Renal cortical epithelial cell (primary cell): ENCODE measurements at places on chromosomes 4 and X. TPM values are rescaled to one million over a fixed set of nuclear protein-coding genes. Genes with fewer than 3 reads are reported as not detected.
A peak's percentile ranks its signal among the peaks of the same experiment; 100 is the strongest.

- no peak for DNase-seq
These were observed 13.4 kb upstream of the P2RY10 start for GRCh38 chrX:78931814-78932213.

Gene ADAM29
- total RNA-seq, result not detected in 2 replicates

DNA sequence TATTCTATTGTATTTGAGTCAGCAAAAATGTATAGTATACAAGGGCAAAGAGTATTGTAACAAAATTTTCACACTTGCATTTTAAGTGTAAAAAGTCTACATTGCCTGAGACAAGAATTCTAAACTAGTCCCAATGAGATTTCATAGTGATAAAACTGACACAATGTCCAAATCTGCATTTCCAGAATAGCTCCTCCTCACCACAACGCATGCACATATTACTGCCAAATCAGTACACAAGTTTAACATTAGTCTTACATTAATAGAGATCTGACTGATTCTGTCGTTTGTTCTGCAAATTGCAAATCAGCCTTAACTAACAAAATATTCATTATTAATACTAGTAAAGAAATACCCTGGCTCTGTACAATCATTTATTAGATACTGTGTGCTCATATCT, 222.2 kb upstream of the NEIL3 start:
- DNase-seq, result no peak

- DNase-seq, result no peak
These were observed 60.0 kb upstream of the NKX1-1 start for GRCh38 chr4:1466034-1466862.

GRCh38 chrX:112935029-112935428, 94.4 kb upstream of the AMOT start:
- no peak for DNase-seq

DNA sequence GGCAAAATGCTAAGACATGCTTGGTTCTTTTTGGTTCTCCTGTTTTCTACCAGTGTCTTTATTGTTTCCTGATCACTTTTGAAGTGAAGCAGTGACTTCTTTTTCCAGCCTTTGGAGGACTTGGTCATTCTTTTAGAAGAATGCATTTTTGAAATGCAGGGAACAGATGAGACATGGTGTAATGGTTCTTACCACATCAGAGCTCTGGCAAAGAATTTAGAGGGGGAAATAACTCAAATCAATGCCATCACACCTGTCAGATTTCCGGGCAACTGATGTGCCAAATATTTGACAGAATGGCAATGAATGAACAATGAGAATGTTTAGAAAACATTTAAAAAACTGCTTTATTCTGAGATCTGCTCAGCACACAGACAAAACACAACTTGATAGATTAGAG, 519.6 kb downstream of the IQCM start:
- DNase-seq, result peak; percentile 77

DNA sequence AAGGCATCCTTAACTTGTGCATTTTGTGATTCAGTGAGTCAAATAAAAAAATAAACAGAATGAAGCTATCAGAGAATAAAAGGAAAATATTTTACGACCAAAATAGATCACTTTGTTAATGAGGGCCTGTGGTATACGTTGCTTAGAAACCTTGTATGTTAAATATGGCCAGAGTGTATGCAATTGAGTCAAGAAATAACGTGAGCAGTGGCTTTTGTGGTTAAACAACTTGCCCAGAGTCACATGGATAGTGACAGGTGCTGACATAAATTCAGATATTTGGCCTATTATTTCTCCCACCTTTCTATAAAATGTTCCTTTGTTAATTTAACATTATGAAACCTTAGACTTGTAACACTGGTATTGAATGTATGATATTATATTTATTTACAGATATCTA, 393.4 kb downstream of the PABPC4L start:
- no peak for DNase-seq

Gene OTUD5
- 37.2 and 61.6 TPM in 2 replicates for total RNA-seq

DNA sequence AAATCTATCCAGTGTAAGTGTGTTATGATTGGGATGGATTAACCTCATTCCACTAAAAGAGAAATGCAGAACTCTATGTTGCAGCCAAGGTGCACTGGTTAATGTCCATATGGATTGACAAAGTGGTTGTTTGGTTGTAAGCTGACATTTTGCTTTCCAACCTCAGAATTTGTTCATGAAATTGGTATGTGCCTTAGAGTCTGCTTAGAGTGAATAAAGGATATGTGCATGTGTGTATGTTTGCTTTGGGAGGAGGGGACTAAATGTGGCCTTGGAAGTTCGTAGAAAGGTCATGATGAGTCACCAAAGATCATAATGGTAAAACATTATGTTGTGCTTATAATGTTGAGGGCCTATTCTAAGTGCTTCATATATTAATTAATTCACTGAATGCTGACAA, 44.1 kb upstream of the MBNL3 start:
- peak; percentile 19 for DNase-seq

Gene ETDB
- total RNA-seq, result not detected in 2 replicates

GRCh38 chr4:4847011-4847410, 12.5 kb upstream of the MSX1 start:
- no peak for DNase-seq

- DNase-seq, result no peak
These were observed 82.1 kb downstream of the JAKMIP1 start for GRCh38 chr4:6118201-6118600.

- peak; percentile 82 for DNase-seq
These were observed 17.6 kb upstream of the DCUN1D4 start for GRCh38 chr4:51825341-51825740.

GRCh38 chr4:107037199-107037584, 1.1 kb upstream of the DKK2 start:
- no peak for DNase-seq

Gene MORC4
- total RNA-seq, result 41.4 and 41.5 TPM in 2 replicates

DNA sequence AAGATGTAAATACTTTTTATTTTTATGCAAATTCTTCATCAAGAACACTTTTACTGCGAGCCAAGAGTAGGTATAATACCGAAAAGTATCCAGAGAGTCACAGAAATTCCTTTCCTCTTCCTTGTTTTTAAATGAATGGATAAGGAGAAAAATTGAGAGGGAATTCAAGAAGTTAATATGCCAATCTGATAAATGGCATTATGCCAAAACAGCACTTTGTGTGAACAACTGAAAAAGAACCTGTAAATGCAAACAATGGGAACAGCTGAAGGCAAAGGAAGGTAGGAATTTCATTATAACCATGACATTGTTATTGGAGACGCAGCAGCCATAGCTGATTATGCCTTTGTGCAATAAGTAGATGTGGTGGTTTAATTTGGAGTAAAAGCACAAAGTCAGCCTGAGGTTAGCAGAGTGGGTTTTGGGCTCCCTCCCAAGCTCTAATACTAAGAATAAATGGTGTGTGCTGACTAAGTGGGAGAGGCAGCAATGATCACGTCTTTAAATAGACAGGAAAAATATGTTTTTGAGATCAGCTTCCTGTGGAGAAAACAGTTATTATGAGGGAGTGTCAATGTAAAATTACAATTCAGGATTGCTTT, 209.8 kb upstream of the NDST4 start:
- no peak for DNase-seq

GRCh38 chrX:53133400-53133799, 39.5 kb downstream of the KANTR start:
- DNase-seq, result no peak

- peak; percentile 27 for DNase-seq
These were observed 721 bp upstream of the MAOA start for GRCh38 chrX:43655151-43656004.

DNA sequence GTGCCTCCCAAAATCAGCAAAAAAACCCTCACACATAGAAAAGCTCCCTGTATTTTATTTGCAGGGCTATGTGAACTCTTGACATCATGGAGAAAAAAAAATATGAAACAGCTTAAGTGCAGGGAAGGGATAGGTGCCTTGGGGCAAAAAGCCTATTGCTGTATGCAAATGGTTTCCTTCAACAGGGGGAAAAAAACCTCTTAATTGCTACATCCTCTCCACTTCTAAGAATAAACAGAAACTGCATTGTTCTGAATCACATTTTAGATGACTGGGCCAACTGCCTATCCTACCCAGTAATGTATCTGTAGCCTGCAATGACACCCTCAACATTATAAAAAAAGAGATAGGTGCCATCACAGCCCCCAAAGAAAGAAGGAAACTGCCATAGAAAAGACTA, 229.4 kb upstream of the GALNTL6 start:
- DNase-seq, result peak; percentile 33

Gene TBX22
- total RNA-seq, result 0.05 TPM in 1 of 2 replicates, not detected in the other

GRCh38 chrX:131826572-131826971, 196.5 kb upstream of the STK26 start:
- no peak for DNase-seq

- no peak for DNase-seq
These were observed 457.5 kb upstream of the GRID2 start for GRCh38 chr4:91846233-91846632.

DNA sequence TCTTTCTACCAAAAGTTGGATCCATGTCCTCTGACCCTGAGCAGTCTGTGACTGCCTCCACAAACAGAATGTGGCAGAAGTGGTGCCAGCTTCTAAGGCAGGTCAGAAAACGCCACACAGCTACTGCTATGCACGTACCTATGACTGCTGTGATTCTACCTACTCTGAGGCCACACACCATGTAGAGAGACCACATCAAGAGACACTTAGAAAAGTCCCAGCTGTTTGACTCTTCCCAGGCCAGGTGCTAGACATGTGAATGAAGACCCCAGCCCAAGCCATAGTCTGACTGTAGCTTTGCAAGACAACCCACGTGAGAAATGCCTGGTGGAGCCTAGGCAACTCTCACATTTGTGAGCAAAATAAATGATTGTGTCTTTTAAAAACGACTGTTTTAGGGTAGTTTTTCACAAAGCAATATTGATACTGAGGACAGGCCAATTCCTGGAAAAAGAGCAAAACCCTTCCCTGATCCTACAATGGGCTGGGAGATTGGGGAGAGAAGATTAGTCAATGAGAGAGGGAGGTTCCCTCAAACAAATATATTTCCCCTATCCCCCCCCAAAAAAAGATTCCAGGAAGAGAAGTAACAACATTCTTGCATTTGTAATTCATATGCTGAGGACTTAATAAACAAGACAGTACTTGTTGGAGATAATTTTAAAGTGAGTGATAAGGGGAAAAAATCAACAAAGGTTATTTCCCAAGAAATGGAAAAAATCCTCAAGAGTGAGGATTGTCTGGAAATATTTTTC, 33.3 kb downstream of the FRYL start:
- DNase-seq, result no peak

DNA sequence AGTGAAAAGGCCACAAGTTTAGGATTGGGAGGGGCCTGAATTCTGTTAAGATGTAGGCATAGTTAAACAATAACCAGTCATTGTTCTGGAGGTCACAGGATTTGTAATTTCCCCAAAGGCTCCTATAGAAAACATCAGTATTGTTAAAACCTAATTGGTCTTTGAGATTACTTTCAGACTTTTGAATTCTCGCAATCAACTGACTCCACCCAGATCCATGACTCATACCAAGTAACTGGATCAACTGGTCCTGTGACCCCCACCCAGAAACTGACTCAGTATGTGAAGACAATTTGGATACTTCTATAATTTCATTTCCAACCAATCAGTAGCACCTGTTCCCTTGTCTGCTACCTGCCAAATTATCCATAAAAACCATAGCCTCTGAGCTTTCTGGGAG, 28.4 kb downstream of the MAGEB16 start:
- DNase-seq, result peak; percentile 63

GRCh38 chr4:126533146-126533805, 1099.5 kb upstream of the INTU start:
- no peak for DNase-seq

GRCh38 chr4:6887591-6888371, 21.8 kb upstream of the TBC1D14 start:
- no peak for DNase-seq

DNA sequence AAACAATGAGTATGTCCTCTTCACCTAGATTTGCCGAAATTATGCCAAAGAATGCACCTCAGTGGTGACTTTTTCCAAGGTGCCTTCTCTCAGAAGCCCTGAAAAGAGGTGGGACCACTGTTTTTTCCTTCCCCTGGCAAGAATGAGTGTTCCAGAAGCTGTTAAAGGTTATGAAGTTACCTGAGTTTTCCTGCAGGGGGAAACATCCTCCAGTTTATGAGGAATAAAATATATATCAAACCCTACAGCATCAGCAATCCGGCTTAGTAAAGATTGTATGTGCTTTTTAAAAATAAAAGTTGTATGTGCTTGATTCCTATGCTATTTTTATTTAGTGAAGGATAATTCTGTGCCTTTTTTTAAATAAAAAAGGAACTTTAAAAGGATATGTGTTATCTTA, 73.3 kb downstream of the RBM46 start:
- peak; percentile 42 for DNase-seq

Gene ZAR1
- total RNA-seq, result 0.17 TPM in 1 of 2 replicates, not detected in the other

Gene DMD
- total RNA-seq, result 1.6 and 4.0 TPM in 2 replicates

Gene ASMT
- not detected in 2 replicates for total RNA-seq

GRCh38 chr4:56937262-56937661, 29.6 kb downstream of the REST start:
- DNase-seq, result peak; percentile 41

- no peak for DNase-seq
These were observed 2.6 kb upstream of the KIAA0232 start for GRCh38 chr4:6779667-6780565.

DNA sequence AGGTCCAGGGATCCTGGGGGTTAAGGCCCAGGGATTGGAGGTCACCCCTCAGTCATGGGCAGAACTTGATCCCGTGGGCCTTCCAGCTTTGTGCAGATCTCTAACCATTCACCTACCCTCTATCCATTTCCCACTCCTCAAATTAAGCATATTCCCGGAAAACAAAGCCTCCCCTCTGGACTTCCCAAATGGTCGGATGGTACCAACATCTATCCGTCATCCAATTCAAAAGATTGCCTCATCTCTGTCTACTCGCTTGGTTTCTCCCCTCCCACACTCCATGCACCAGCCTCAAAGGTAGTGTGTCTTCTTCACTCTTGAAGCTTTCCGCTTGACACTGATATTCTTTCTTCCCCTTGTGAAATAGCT, 473 bp upstream of the BCLAF3 start:
- DNase-seq, result no peak

Gene FGG
- total RNA-seq, result 0.20 TPM in 1 of 2 replicates, not detected in the other

Gene AKAP4
- total RNA-seq, result not detected in 2 replicates

Gene ADGRL3
- 5.3 TPM in 1 of 2 replicates, not detected in the other for total RNA-seq

GRCh38 chr4:123603165-123603564, 206.6 kb downstream of the SPRY1 start:
- DNase-seq, result peak; percentile 73
